ENCODE measurements at places on chromosomes 3 and 15. TPM values are rescaled to one million over a fixed set of nuclear protein-coding genes. Genes with fewer than 3 reads are reported as not detected.

The SELENOT gene
- 141 TPM for total RNA-seq

The SAMMSON gene
- not detected for total RNA-seq

The PTPN23 gene
- 9.5 TPM for total RNA-seq

The TERC gene
- total RNA-seq = 103 TPM

The ADAMTS7 gene
- total RNA-seq = 8.1 TPM

The TNFAIP8L3 gene
- total RNA-seq = 91.5 TPM

The CACNA2D3 gene
- total RNA-seq = not detected

The TMIE gene
- not detected for total RNA-seq

The TMEM207 gene
- not detected for total RNA-seq

The LRRC49 gene
- 3.3 TPM for total RNA-seq

Data from dermis microvascular lymphatic vessel endothelial cell (primary cell).